ENCODE measurements at places on chromosomes 2 and 18. TPM values are rescaled to one million over a fixed set of nuclear protein-coding genes. Genes with fewer than 3 reads are reported as not detected.

DNA sequence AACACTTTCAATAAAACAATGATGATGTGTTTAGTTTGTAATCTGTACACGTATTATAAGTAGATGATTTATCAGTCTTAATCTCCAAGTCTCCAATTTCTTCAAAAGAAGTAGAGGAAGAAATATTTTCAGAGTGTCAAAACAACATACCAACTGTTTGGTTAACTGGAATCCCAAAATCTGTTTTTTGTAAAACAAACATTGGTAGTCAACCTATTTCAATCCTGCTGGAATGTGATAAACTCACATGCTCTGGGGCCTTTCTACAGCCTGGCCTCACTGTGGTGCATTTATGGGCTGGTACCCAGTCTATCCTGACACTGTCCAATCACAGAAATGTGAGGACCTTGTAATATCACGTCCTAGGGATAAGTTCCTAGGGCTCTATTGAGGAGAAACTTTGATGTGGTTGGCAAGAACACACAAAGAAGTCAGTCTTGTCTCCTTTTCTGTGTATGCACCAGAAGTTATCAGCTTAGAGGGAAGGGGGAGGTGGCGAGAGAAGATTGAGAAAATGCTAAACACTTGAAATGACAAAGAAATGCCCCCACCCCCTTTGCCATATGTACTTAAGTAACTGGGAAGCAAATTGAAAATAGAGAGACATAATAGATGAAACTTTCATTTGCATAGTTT is 47.2 kb downstream of the PRKRA start:
- no peak for DNase-seq

GRCh38 chr2:176934869-176935415 is 277.7 kb upstream of the HNRNPA3 start:
- DNase-seq: no peak

GRCh38 chr2:217049956-217050355 is 190.1 kb upstream of the TNP1 start:
- DNase-seq: no peak

DNA sequence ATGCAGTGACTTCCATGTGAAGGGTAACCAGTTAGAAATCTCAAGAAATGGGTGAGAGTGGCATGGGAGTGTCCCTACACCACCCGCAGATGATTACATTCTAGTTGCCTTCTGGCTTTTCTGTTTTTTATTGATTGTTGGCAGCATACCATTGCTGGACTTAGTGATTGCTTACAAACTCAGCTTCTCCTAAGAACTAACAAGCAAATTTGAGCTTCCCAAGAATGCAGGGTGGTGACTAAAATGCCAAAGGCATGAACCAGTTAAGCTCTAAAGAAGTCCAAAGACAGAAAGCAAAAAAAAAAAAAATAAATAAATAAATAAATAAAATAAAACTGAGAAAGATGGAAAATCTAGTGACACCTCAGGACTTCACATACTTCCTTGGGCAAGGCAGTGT is 245.5 kb upstream of the PARD3B start:
- no peak for DNase-seq

- no peak for DNase-seq
Observed at GRCh38 chr2:79189465-79189864, 29.9 kb upstream of the REG3A start.

CDH2 gene
- total RNA-seq: 0.07 TPM

GRCh38 chr18:816869-817268 is 4.8 kb upstream of the YES1 start:
- DNase-seq: no peak

- DNase-seq: no peak
Observed at GRCh38 chr2:161965994-161966393, 108.0 kb downstream of the DPP4 start.

TNFAIP6 gene
- total RNA-seq: not detected

GRCh38 chr2:167875529-167875928 is 371.9 kb downstream of the STK39 start:
- DNase-seq: no peak

- DNase-seq: no peak
Observed at GRCh38 chr2:383178-383577, 95.3 kb upstream of the ALKAL2 start.

BCL11A gene
- 1.2 TPM for total RNA-seq

DNA sequence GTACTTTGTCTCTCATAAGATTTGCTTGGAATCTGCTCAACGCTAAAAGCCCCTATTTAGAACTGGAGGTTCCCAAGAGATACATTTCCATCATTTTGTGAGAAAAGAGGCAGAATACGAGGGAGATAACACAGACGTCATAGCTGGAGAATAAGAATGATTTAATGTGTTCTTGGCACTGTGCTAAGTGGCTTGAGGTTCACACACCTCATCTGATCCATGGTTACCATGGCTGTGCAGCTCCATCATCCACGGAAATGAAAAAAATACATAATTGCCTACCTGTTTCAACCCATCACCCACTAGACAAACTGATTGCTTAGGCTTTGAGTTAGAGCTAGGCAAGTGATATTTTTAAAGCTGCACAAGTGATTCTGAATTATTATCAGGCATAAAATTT is 227.6 kb downstream of the SLC8A1 start:
- no peak for DNase-seq

DNA sequence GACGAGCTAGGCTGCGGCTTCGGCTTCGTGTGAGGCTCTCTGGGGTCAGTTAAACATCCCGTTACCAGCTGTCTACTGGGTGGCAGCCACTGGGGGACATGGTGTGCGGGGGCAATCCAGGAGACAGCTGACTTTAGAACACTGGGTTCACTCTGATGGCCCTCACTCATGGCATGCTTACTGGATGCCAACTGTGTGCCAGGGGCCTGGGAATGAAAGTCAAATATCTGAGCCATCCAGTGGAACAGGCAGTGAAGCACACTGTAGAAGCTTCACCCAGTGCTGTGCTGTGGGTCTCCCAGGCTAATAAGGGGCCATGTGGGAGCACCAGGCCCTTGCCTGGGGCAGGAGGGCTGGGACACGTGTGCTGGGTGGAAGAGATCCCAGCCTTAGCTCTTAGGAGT is 48.3 kb downstream of the GLI2 start:
- DNase-seq: no peak

- DNase-seq: no peak
Observed at GRCh38 chr2:48694149-48694548, 61.4 kb downstream of the LHCGR start.

DNA sequence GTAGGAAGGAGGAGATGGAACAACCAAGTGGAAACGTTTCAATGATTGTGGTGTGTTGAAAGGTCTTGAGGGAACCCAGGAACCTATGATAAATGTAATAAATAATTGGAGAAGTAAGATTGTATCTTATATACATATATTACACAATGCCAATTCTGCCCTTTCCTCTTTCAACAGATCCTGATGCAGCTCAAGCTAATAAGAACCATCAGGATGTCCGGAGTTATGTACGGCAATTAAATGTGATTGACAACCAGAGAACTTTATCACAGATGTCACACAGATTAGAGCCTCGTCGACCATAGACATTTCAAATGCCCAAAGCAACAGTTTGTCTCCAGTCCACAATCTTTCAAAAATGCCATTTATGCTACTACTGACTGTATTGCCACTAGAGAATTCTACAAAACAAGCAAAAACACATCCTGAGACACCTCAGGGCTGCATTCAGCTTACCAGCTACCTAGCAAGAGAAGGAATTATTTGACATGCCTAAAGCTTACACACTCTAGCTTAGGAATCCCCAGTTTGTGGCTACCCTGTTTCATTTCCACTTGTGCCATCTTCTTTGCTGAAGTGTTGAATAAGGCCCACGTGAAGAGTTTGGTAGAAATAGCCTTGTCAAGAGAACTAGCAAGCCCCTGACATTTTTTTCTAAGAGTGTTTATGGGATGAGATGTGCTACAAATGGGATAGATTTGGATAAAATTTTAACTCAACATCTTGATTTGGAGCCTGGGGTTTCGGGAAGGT is 24.0 kb upstream of the MAP3K20 start:
- DNase-seq: no peak

DCDC2C gene
- total RNA-seq: not detected

IL37 gene
- total RNA-seq: not detected

SULT1C4 gene
- total RNA-seq: not detected

DNA sequence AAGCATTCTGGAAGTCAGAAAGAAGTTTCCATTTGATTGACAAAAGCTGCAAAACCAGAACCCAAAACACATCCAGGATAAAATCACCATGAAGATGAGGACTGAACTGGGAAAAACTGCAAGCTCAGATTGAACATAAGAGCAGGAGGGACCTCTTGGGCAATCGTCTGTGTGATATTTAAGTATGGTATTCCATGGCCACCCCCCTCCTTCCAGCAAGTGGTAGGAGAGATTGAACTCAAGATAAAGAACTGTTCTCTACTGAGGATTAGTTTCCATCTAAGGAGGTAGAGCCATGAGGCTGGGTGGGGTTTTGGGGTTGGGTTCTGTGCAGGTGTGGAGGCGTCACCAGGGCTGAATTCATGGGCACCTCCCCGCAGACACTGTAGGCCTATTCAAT is 251.1 kb downstream of the NCKAP5 start:
- no peak for DNase-seq

ADRA2B gene
- total RNA-seq: 1.7 TPM

ASIC4 gene
- total RNA-seq: 0.19 TPM

MOCOS gene
- 1.2 TPM for total RNA-seq

DNA sequence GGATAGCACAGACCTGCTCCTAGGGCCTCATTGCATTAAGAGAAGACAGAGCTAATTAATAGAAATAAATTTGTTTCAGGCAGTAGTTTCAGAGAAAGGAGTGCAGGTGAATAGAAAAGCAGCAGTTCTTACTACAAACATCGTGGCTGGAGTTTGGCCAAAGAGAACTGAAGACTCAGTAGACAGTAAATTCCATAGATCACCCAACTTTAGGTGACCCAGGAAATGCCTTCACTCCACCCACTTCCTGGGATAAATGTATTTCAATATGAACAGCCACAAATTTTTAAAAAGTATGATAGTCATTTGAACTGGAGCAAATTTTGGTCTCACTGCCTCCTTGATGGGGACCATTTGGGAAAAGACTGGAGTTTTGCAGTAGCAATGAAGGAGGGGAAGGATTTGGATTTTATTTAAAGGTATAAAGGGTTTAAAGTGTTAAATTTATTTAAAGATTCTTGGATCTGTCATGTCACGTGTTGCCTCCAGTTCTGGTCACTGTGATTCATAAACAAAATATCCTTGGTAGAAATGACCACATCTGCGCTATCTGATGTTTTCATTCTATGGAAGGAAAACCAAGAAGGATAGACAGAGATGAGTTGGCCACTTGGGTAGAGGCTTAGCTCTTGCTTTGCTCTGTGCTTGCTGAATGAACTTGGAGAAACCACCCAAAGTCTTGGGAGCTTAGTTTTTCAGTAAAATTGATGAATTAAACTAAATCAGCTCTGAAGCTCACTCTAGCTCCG is 390.2 kb downstream of the THSD7B start:
- no peak for DNase-seq

GRCh38 chr18:907885-908757 is 3.5 kb downstream of the ADCYAP1 start:
- no peak for DNase-seq

- no peak for DNase-seq
Observed at GRCh38 chr2:191412353-191412752, 167.1 kb downstream of the MYO1B start.

GRCh38 chr18:79662034-79662433 is 17.6 kb upstream of the CTDP1 start:
- no peak for DNase-seq

GRCh38 chr2:224584785-224585210 is 365 bp downstream of the CUL3 start:
- peak; percentile 74 for DNase-seq

GRCh38 chr2:217360781-217361482 is 501.1 kb upstream of the TNP1 start:
- no peak for DNase-seq

DNA sequence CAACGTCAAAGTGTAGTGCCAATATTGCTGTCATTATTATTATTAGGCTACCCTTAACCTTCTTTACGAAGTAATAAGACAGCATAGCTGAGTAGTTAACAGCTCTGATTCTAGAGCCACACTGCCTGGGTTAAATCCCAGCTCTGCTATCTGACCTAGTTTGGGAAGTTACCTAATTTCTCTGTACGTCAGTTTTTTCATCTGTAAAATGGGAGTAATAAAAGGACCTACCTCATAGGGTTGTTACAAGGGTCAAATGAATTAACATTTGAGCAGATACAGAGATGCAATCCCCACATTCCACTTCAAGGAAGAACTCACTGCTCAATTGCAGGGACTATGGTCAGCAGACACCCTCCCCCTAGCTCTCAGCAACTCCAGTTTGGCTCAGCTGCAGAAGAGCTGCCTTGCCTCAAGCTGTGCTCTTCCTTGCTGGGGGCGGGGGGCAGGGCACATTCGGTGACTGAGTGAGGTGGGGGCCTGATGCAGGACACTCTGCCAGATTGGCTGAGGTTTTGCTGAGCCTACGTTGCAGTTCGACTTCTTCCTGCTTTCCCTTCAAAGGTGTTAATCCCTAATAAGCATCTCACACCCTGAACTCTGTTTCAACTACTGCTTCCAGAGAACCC is 11.0 kb upstream of the LGALSL start:
- no peak for DNase-seq

OSGEPL1 gene
- total RNA-seq: 10.3 TPM

SCN7A gene
- total RNA-seq: not detected

- no peak for DNase-seq
Observed at GRCh38 chr18:36633961-36634412, 194.8 kb downstream of the TPGS2 start.

IL36A gene
- total RNA-seq: not detected

- peak; percentile 23 for DNase-seq
Observed at GRCh38 chr2:201448701-201449100, 2.6 kb downstream of the TRAK2 start.

DNA sequence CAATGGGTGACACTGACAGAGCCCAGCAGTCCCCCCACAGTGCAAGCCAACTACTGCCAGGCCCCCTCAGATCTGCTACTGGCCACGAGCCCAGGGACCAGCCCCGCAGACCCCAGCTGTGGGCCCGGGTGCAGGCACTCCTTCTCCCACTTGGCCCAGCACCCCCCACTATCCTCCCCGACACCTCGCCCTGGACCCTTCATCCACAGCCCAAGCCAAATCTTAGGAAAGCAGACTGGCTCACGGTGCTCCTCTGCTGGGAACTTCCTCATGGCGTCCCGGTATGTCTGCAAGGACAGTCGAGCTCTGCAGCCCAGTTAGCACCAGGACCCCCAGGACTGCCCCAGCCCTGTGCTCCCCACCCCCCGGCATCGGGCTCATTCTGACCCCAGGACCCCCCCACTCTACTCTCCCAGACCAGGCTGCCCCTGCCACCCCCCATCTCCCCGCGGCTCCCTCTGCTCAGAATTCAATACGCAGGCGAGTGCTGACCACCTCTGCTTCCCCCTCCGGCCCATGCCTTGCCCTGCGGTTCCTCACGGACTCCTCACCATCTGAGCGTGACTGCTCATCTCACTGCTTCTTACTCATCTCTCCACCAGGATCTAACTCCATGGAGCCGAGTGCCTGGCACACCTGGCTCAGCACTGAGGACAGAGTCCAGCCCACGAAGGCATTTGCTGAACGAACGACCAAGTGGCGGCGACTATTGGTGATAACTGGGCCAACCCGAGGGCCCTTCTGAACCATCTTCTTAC is 85.7 kb downstream of the PXDN start:
- DNase-seq: no peak

- no peak for DNase-seq
Observed at GRCh38 chr18:74689251-74689650, 91.6 kb downstream of the ZNF407 start.

- peak; percentile 73 for DNase-seq
Observed at GRCh38 chr18:59697236-59697932, at the start of gene CCBE1. Gene CCBE1, minus strand, starts transcription at chr18:59697423.

Measured in activated T-cell treated with anti-CD3 and anti-CD28 coated beads, Interleukin-2, amount 50 U/mL, for 72 hours (primary cell).